ENCODE measurements at places on chromosomes 11 and 22. TPM values are rescaled to one million over a fixed set of nuclear protein-coding genes. Genes with fewer than 3 reads are reported as not detected.

DNA sequence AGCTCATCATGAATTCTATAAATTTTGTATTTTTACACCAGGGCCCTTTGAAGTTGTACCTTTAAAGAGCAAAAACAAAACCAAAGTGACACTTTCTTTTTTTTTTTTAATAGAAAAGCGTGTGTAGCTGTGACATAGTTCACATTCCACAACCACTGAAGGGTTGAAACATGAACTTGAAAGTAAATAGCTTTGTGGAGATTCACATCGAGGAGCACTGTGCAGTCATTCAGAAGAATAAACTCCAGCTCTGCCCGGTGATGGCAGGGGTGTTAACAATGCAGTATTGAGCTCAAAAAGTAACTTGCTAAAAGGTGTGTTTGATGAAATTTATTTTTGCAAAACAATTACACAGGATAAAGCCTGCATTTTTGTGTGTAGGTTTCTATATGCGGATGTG lies 1166.2 kb downstream of the TBC1D22A start:
- DNase-seq: no peak

ZNF215 gene
- polyA plus RNA-seq: 2.2 TPM

DNA sequence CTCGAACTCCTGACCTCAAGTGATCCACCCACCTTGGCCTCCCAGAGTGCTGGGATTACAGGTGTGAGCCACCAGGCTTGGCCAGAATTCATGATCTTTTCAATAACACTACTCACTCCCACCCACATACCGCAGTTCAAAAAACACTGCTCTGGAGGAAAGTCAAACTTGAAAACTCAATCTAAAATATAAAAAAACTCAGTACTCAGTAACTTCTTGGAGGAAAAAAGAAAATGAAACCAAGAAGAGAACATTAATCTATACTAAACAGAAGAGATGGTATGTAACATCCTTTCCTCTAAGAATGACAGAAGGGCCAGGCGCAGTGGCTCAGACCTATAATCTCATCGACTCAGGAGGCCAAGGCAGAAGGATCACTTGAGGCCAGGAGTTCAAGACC lies 58.3 kb downstream of the MRTFA start:
- DNase-seq: no peak

DNA sequence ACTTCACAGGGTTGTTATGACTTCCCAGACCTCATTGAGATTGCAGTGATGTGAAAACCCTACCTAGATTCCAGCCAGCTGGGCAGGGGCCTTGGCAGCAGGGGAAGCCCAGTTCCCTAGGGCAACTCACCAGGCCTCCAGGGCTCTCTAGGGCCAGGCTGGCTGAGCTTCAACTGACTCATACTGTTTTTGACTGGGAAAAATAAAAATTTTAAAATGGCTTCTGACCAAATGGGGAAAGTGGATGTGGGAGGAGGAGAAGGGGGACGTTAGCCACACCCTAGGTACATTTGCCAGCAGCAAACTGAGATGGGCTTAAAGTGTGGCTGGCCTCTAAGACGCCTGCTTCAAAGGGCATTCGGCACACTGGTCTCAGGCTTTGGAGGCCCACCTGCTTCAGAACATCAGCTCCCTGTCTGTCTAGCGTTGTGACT lies 39.0 kb downstream of the BMAL1 start:
- no peak for DNase-seq

DNA sequence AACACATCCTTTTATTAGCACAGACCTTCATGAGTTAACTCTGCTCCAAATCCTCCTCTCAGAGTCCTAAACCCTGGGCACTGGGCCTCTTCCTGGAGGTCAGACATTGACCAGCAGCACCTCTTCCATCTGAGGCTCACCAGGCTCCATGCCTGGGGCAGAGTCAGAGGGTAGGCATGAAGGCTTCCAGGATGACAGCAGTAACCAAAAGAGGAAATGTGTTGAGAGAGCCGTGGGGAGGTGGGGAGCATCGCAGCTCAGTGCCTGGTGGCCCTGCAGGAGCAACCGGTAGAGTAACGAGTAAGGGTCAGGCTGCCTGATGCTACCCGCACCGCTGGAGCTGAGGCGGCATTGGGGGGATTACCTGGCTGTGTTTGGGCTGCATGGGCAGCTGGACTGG lies 9.4 kb upstream of the NAV2 start:
- DNase-seq: no peak

- DNase-seq: no peak
These were observed 26.2 kb downstream of the LRP4 start for GRCh38 chr11:46892109-46892508.

GRCh38 chr11:11856638-11857037 lies 14.9 kb downstream of the USP47 start:
- no peak for DNase-seq

- DNase-seq: no peak
These were observed 109.8 kb downstream of the EHF start for GRCh38 chr11:34730544-34731295.

GAB2 gene
- 19.1 TPM for polyA plus RNA-seq

DNA sequence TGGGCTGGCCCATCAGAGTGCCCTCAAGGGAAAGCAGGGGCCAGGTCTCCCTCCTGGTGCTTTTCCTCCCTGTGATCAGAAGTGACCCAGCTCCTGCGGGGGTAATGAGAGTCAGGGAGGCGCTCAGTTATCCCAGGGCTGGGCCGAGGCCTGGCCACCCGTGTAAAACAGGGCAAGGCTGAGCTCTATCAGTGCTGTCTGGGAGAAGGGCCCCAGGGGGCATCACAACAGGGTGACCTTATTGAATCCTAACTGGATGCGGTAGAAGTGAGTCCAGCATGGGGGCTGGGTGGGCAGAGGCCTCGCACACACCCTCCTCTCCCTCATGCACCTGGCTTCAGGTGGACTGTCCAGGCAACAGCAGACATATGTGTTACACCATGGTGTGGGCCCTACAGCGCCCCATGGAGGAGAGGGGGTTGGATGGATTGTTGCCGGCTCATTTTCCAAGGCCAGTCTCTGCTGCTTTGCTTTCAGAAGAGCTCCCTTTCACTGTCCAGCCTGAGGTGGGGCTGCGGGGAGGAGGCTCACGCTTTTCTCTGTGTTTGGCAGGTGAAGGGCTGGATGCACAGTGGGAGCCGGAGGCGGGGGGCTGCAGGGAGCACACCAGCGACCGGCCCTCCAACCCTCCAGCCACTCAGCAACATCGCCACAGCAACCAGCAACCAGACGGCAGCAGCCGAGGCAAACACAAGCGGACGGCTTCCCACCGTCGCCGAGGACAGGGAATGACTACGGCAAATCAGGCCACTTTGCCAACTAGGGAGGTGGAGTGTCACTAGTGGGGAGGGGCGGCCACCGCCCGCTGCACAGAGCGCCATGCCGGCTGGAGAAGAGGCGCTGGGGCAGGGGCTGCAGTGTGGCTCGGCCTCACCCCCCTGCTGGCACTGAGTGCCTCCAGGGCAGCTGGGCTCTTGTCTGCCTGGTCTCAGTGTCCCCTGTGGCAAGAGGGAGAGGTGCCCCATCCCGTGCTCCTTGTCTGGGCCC lies 24.7 kb downstream of the GNAZ start:
- DNase-seq: no peak

- DNase-seq: no peak
These were observed 20.8 kb downstream of the ARFGAP2 start for GRCh38 chr11:47155879-47156278.

ISX gene
- 0.19 TPM for polyA plus RNA-seq

GRCh38 chr11:117239295-117239694 lies 6.8 kb downstream of the RNF214 start:
- DNase-seq: no peak

DNA sequence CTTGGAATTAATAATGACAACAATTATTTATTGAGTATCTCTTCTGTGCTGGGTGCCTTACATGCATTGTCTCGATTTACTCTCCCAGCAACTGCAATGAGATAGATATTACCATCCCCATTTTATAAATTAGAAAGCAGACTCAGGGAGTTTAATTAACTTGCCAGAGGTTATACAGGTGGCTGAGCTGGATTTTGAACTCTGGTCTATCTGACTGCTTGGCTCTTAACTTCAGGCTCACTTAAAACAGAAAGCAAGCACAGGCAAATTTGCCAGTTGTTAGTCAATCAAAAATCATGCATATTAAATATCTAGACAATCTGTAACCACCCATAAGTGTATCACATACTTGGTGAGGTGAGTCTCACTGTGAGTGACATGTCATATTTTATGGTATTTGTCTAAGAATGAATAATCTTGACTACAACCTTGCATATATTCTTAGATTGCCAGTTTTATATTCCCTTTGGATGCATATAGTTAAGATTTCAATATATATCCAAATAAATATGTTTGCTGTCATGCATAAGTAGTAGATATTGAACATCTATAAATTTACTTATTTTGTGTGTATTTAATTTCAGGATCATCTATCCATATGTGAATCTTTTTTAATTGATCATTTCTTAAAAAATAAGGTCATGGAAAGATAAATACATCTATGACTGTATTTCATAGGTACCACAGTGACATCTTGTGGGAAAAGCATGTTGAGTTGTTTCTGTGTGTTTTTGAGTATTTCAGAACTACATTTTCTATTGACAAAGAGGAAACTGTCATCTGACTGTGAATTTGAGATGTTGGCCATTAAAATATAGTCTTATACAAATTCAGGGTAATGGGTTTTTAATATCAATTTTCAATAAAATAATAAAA lies 112.0 kb upstream of the ARHGAP42 start:
- peak; percentile 27 for DNase-seq

CCDC81 gene
- polyA plus RNA-seq: 0.72 TPM

- no peak for DNase-seq
These were observed 196.4 kb upstream of the POU2AF2 start for GRCh38 chr11:111049131-111049530.

SLC17A6 gene
- not detected for polyA plus RNA-seq

DNA sequence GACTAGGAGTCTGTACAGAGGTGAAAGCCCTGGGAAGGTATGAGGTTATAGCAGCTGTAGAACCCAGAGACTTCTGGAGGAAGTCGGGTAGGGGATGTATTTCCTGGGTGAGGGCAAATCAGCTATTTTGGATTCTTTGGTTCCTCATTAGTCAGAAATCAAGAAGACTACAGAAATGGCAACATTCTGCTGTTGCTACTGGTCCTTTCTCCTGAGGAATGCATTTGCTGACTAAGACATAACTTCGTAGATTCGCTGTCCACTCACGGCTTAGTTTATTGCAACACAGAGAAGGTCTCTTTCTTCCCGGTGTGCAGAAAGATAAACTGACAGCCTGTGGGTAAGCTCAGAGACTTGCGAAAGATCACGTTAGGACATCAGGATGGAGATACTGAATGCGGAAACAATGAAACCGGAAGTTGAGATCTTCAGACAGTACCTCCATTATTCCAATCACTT lies 25.3 kb upstream of the SESN3 start:
- no peak for DNase-seq

OR52E8 gene
- not detected for polyA plus RNA-seq

GRCh38 chr11:44347538-44347937 lies 37.6 kb upstream of the ALX4 start:
- no peak for DNase-seq

- no peak for DNase-seq
These were observed 1.2 kb downstream of the LIF start for GRCh38 chr22:30245181-30245984.

- DNase-seq: no peak
These were observed 17.7 kb upstream of the MICAL2 start for GRCh38 chr11:12092714-12093113.

DNA sequence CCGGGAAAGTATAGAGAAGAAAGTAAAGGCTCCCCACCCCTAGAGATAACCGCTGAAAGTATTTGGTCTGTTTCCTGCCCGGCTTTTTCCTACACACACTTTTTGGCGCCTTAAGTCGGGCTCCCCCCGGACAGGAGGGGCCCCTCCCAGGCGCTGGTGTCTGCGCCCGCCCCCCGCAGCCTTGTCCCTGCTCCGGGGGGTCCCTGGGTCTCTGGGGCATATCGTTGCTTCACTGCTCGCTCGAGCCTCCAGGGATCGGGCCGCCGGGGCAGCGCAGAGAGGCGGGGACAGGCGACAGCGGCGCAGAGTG lies 928 bp upstream of the CRACR2B start:
- DNase-seq: no peak

DNA sequence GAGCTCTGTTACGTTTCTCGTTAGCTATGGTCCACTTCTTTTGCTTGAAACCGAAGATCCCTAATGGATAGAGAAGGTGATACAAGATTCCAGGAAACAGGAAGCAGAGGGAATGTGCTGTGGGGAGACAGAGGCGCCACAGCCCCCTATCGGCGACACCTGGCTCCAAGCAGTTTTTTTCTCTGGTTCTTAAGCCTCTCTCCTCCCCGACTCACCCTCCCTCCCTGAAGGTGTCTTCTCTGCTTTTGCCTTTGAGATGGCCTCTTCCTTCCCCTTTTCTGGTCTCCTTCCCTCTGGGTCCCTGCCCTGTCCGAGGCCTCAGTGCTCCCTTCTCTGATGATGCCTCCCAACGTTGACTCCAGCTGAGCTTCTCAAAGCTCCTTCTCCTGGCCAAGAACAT lies 14.2 kb upstream of the APOBEC3A start:
- no peak for DNase-seq

GRCh38 chr11:3896644-3897043 lies 41.2 kb downstream of the STIM1 start:
- no peak for DNase-seq

DNA sequence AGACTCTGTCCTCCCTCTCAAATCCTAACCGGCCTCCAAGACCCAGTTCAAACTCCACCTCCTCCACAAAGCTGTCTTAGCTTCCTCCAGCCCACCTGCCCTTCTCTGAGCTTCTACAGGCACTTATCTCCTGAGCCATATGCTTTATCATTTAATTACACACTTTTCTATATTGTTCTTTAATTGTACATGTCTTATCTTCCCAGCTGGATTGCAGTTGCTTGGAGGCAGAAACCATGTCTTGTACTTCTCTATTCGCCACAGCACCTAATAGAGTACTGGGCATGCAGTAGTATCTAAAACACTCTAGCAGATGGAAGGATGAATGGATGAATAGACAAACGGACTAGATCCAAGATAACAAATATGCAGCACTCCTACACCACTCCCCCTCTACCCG lies 11.3 kb downstream of the TRIM29 start:
- DNase-seq: no peak

GRCh38 chr22:49703990-49704344 lies 123.7 kb downstream of the BRD1 start:
- no peak for DNase-seq

PRRG4 gene
- polyA plus RNA-seq: 5.5 TPM

- DNase-seq: no peak
These were observed 8.9 kb downstream of the IMMP1L start for GRCh38 chr11:31500560-31500959.

DNA sequence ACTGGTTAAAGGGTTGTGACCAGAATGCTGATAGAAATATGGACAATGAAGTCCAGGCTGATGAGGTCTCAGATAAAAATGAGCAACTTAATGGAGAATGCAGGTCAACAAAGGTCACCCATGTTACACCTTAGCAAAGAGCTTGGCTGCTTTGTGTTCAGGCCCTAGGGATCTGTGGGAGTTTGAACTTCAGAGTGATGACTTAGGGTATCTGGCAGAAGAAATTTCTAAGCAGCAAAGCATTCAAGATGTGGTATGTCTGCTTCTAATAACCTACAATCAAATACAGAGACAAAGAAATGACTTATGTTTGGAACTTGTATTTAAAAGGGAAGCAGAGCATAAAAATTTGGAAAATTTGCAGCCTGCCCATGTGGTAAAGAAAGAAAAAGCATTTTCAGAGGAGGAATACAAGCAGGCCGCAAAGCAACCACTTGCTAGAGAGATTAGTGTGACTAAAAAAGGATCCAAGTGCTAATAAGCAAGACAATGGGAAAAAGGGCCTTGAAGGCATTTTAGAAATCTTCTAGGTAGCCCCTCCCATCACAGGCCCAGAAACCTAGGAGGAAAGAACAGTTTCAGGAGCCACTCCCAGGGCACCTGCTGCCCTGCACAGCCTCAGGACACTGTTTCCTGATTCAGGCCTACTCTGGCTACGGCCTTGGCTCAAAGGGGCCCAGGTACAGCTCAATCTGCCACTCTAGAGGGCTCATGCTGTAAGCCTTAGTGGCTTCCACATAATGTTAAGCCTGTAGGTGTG lies 41.3 kb downstream of the TNKS1BP1 start:
- no peak for DNase-seq
